ENCODE measurements at places on chromosomes 5 and 9.

DNA sequence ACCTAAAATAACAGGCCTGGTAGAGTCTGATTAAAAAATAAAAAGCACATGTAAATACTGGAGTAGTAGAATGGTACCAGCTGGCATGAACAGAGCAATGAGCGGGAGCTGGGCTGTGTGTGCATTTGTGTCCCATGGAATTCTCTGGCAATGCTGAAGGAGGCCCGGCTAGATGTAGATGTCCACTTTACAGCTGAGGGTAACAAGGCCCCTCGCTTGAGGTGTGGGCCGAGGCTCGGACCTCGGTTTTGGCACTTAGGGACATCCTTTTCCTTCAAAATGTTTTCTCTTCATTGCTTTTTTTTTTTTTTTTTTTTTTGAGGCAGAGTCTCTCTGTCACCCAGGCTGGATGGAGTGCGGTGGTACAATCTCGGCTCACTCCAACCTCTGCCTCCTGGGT is 1.5 kb upstream of the FGD3 start:
- no peak for DNase-seq

- DNase-seq = no peak
Observed at GRCh38 chr5:149448831-149449714, 70.0 kb upstream of the IL17B start.

DNA sequence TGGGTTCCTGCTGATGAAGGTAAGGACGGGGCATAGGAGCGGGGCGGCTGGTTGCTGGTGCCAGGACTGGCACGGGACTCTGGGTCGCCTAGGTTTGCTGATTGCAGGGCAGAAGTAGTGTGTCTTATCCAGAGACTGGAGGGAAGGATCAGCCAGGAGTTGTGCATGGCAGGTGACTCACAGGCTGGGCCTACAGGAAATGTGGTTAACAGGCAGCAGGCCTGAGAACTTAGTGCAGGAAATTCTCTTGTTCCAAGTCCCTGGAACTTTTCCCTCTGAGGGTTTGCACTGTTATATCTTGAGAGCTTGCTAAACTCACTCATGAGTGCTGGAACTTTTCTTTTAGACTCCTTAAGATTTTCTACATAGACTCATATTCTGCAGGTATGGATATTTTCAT is 95.1 kb downstream of the ANXA2R start:
- no peak for DNase-seq

- DNase-seq = no peak
Observed at GRCh38 chr5:14557203-14557770, 24.3 kb upstream of the OTULINL start.

DNA sequence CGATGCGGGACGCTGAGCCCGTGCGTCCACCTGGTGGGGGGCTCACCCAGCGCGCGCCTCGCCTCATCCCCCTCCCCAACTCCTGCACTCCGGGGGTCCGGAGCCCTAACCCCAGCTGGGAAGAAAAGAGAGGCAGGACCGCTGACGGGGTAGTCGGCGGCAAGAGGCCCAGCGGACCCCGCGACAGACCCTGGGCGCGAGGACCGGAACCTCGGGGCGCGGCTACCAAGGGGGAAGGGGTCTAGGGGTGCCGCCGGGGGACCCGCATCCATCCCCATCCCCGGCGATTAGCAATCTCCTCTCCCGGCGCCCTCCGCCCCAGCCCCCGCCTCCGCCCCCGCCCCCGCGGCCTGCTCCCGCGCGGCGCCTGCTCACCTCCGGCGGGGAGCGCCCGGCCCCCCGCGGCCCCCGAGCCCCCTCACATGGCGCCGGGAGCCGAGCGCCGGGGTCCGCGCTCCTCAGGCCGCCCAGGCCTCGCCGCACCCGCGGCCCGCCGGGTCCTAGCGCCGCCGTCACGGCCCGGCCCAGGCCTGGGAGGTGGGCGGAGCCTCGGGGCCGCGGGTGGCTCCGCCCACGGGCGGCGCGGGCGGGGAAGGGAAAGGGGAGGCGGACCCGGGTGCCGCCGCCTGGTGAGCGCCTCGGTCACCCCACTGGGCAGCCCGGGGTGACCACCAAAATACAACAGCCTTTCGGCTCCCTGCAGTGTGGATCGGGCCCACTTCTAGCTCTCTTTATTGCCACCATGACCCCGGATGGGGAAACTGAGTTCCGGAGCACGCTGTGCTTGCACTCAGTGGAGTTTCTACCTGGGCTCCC is at the start of gene ST6GALNAC6:
Gene ST6GALNAC6, minus strand, starts transcription at position 476 of the 816 bp plus-strand sequence. CDS start 1,622 bp downstream, outside the sequence.
- DNase-seq = no peak

- no peak for DNase-seq
Observed at GRCh38 chr9:70170151-70170790, 88.5 kb upstream of the SMC5 start.

DNA sequence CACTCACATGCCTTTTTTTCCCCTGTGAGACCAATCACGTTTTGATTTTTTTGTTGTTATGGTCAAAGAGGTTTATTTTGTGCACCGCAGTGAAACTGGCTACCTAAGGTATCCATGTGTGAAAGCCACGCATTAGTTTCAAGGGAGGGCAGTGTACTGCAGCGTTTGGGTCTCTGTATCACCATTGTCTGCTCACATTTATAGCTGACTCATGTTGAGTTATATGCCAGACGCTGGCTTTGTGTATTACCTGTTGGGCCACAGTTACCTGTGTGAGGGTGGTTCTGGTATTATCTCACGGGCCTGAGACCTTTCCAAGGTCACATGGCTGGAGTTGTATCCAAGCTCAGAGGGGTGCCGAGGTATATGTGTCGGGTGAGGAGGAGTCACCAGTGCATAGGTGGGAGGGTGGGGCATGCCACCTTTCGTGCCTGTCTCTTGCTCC is 75.8 kb downstream of the ARHGAP26 start:
- no peak for DNase-seq

DNA sequence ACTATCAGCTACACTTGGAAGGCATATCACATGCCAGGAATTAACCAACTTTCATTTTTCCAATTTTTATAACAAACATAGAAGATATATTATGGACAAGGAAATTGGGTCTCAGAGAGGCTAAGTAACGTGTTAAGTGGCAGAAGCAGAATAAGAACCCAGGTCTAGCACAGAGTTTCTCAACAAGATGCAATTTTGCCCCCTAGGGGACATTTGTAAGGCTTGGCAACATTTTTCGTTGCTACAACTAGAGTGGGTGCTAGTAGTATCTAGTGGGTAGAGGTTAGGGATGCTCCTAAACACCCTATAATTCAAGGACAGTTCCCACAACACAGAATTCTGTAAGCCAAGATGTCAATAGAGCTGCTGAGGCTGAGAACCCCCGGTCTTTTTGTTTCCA is 180.6 kb downstream of the SNCAIP start:
- no peak for DNase-seq

GRCh38 chr5:173835661-173836060 is 52.5 kb upstream of the CPEB4 start:
- no peak for DNase-seq

DNA sequence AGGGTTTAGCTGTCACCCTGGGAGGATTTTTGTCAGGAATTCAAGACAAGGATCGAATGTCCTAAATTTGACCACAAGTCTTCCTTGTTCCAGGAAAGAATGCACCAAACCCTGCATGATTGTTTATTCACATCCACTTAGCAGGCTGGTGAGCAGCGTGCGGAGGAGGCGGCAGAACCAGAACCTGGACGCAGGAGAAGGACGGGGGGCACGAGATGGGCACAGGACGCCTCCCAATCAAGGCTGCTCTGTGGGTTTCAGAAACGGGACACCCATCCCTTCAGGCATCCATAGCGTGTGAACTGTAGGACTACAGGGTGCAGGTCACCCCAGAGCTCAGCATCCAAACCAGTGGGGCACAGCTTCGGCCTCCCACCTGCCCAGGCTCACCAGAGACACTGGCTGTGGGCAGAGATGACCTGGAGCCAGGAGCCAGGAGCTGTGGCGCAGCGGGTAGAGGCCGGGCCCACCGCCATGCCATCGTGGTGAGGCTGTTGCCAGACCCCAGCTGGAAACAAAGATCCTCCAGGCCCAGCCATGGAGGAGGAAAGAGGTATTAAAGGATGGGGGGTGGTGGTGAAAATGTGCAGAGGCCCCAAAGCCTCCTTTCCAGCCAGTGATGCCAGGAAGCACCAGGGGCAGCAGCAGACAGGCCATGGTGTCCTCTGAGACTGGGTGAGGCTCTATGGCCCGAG is 32.3 kb upstream of the ADAMTS2 start:
- DNase-seq = no peak

GRCh38 chr9:93572221-93572620 is 4.2 kb upstream of the PHF2 start:
- no peak for DNase-seq

GRCh38 chr5:127299678-127300077 is 9.1 kb downstream of the MEGF10 start:
- no peak for DNase-seq

GRCh38 chr5:127040796-127041520 is 10.6 kb upstream of the MARCHF3 start:
- no peak for DNase-seq

GRCh38 chr5:43569236-43569746 is 12.4 kb upstream of the PAIP1 start:
- no peak for DNase-seq

- DNase-seq = no peak
Observed at GRCh38 chr9:114364134-114365041, 23.4 kb downstream of the AKNA start.

GRCh38 chr5:170633235-170634081 is 129.6 kb downstream of the KCNIP1 start:
- peak; percentile 14 for DNase-seq

- DNase-seq = no peak
Observed at GRCh38 chr5:53219174-53219573, 109.6 kb upstream of the MOCS2 start.

GRCh38 chr5:23352446-23352845 is 155.0 kb upstream of the PRDM9 start:
- peak; percentile 25 for DNase-seq

DNA sequence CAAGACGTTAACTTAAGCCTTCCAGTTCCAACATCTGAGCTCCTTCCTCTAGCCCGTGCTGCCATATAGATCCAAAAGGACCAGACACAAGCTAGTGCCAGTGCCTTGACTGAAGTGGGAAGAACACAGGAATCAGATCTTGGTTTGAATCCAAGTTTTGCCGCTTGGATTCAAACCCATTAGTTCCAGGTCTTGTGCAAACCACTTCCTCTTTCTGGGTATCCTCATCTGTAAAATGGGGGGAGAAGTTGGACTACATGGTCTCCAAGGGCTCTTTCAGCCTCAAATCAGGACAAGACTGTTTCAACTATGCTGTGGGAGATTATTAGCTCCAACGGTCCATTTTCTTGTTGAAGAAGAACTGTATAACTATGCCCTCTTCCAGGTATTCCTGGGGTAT is 32.6 kb downstream of the TTLL11 start:
- no peak for DNase-seq

GRCh38 chr9:120888626-120889025 is 11.6 kb upstream of the PHF19 start:
- no peak for DNase-seq

DNA sequence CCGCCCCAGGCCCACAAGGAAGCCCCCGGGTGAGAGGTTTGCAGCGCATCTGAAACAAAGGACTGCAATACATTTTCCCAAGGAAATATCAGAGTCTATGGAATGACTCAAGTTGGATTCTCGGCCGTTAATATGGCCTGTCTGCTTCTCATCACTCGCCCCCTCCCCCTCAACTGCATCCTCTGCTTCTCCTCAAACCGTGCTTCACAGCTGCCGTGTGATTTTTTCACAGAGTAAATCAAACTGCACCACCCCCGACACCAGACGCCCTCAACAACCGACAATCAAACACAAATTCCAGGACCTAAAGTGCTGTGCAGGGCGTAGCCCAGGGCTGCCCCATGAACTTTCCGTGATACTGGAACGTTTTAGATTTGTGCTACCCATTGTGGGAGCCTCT is 176.9 kb downstream of the ROR2 start:
- DNase-seq = no peak

DNA sequence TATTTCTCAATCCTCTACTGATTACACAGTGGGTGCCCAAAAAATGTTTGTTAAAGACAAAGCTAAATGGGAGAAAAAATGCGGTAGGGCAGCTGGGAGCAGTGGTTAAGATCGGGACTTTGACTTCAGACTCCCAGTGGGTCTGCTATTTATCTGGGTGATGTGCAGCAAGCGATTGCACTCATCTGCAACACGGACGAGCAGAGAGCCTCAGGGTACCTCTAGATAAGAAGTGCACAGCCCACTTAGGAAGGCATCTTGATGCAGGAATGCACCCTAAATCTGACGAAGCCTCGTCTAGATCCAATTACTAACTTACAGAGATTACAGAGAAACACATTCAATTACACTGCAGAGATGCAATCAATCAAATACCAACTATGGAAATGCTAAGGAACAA is 4.0 kb downstream of the MAPK9 start:
- no peak for DNase-seq

DNA sequence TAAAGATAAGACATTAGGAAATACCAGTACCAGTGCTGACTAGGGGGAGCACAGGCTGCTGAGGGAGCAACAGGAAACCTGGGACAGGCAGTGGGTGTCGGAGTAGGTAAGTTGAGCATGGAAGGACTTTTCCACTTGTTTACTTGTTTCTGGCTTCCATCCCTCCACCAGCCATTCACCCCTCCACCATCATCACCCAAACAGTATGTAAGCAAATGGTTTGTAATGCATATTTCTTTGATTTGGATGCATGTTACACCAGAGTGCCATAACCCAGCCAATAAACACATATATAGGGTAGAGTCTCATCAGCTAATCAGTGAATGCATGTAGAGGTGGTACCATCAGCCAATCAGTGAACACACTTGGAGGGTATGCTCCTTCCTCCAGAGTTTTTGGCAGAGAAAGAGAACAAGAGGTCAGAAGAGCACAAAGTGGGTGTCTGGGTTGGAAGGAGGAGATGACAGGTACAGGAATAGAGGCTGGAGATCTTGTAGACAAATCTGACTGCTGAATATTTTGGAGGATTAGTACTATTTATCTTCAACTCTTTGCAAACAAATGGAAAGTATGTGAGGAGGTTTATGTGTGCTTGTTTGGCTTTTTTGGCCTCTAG is 37.7 kb upstream of the PDE8B start:
- no peak for DNase-seq

All from CMK (cell line).